Adrenal gland (tissue), 19 donors: ENCODE measurements at places on chromosomes 1 and 21. TPM values are rescaled to one million over a fixed set of nuclear protein-coding genes. Genes with fewer than 3 reads are reported as not detected.

Gene COG2
- total RNA-seq = 37.2 TPM

DNA sequence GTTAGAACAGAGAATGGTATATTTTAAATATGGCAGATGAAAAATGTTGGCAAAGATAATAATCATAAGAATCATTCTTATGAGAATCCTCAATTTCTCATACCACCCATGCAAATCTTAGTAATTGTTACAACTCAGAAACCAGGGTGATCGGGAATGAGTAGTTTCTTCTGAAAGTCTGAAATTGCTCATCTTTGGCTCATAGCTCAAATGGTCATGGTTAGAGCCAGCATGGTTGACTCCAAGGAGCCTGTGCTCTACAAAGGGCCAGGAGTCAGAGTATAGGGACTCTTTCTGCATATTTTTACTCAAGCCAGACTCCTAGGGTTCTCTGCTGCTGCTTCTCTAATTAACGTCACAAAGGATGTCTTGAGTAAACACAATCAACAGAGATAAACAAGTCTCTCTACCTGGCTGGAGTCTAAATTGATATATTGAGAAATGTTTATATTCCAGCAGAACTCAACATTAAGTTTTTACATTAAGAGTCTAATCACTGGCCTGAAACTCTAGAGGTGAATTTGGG, 1.9 kb upstream of the ETV3 start:
- no peak for DNase-seq

GRCh38 chr1:46130121-46130520, 2.3 kb downstream of the PIK3R3 start:
- DNase-seq = no peak

Gene S100A16
- total RNA-seq = 54.7 TPM

- no peak for DNase-seq
These were observed 30.1 kb upstream of the SRP9 start for GRCh38 chr1:225747566-225747965.

GRCh38 chr1:19689085-19689757, 24.5 kb downstream of the HTR6 start:
- DNase-seq = no peak

GRCh38 chr1:182720463-182720862, 36.1 kb upstream of the RGS8 start:
- no peak for DNase-seq

Gene HSPB7
- total RNA-seq = 14.4 TPM
